ENCODE measurements at places on chromosomes 5 and 9.

- no peak for DNase-seq
Observed at GRCh38 chr9:83962165-83962564, 17.9 kb downstream of the HNRNPK start.

DNA sequence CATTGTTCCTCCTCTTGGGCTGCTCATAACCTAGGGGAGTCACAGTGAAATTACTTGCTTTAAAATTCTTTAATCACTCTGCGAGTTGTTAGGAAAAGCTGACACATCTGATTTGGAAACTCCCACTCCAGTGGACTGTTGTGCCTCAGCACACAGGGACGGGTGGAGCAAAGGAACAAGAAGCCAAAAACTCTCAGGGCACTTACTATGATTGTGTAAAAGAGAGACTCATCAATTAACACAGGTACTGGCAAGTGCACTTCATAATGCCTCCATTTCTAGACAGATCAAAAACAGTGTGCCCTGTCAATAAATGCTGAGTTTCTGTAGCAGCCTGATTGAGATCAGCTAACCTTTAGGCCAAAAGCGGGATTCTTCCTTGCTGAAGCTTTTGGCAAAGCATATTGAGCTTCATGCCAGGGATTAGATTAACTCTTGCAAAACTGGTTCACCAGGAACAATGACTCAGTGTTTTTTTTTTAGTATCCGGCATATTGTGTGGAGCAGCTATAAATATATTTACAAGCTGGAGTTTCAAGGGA is 55.9 kb downstream of the TMC1 start:
- no peak for DNase-seq

DNA sequence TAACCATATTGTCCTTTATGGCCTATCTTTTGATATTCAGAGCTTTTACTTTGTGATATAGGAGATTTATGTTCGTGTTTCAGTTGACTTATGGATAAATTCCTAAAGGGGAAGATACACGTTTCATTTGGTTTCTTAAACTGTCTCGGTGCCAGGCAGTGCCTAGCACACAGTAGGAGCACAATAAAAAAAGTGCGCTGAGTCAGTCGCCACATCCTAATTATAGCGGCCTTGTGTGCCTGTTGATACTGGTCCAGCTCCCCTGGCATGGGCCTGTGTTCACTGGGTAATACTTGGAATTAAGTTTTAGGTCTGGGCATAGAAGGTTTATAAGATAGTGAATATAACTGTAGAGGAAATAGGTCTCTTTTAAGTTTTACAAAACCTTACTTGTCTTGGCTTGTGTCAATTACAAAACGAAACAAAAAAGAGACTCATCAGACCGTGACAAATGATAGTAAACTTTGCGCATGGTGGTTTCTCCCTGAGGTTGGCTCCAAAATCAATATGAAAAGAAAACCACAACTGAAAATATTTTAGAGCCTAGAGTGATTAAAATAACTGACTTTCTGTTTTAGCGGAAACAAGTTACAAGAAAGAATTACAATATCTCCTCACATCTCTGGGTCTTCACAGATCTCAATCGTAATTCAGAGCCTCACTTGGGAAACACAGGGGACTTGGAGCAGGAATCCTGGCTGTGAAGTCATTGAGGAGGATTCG is 84.8 kb downstream of the MVB12B start:
- no peak for DNase-seq

DNA sequence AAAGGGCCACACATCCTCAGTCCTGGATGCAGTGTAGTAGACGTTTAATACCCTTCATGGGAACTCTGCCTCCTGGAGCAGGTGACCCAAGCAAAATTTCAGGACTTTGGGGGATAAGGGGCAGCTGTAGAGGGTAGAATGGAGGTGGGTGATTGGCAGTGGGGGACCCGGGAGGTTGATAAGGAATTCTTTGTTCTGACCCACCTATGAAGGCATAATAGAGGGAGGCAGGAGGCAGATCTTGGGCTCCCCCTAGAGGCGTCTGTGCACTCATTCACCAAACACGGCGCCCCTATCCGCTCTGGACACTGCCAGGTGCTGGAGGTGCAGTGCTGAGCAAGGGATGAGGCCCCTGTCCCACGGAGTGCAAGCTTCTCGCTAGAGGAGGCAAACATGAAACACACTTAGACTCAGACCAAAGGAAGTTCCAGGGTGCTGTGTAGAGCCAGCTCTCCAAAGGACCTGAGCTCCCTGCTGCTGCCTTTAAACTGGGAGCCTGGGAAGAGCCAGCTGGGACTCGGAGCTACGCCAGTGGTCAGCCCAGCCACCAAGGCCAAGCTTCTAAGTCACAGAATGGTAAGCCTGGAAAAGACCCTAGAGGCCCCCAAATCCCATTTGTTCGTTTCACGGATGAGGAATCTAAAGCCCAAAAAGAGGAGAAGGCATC is 7.7 kb downstream of the IL17B start:
- DNase-seq, result peak; percentile 87

DNA sequence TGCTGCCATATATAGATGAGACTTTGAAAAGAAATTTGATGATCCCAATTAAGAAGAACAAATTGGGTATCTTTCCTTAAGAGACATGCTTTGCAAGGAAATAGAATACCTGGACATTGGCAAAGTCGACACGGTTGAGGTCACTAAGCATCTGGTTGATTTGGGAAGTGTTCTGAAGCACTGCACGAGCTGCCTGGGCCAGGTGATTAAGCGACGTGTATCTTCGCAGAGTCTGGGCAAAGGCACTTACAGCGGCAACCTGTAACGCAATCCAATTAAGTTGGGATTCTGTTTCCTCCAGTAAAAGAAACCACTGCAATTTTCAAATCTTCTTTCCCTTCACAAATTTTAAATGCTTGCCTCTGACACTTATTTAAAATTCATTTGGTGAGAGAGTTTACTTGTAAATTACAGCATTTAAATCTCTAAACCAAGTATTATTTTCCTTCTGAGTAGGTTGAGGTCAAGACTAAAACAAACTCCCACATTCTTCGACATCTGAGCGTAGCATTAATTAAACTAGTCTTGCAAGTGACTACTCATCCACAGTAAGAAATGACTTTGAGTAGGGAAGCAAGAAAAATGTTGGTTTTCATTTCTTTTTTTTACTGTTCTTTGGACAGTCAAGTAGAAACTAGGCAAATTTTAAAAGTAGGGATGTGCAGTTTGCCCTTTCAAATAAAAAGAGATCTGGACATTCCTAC is 262.8 kb downstream of the RFX3 start:
- no peak for DNase-seq

- DNase-seq, result no peak
Observed at GRCh38 chr9:126872516-126872915, 12.1 kb downstream of the ZBTB34 start.

- DNase-seq, result no peak
Observed at GRCh38 chr5:171794470-171794960, 8.9 kb downstream of the SMIM23 start.

DNA sequence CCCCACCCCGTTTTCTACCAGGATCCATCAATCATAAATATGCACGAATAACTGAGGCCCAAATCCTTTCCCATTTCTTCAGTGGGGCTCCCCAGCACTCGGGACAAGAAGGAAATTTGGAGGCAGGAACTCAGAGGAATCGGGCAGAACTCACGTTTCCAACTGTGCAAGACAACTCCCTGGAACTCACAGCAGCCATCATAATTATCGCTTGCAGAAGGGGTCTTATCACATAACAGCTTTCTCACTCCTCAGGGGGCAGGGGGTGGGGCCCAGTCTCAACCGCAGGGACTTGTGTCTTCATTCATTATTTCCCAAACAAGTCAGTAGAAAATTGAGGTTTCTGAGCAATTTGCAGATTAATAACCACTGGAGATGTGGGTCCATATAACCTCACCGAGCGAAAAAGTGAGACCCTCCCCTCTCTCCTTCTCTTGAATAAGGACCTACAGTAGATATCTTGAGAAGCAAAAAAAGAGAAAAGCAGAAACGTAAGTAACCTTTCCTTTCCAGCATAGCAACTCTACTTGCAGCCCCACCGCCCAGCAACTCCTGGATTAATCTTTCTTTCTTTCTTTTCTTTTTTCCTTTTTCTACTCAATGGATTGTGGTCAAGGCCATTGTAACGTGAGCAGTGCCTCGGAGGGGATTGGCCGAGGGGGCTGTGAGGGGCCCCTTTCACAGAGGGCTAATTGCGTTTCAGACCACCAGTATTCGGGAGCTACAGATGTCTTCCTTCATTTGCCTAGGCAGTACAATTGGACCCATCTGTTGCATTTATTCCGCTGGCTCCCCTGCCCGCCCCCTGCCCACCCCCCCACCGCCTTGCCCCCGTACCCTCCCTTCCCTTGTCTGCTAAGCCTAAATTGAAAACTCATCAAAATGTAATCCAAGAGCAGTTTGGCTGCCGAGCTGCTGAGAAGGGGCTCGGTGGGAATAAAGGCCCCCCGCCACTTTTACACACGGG is 24.7 kb upstream of the TIFAB start:
- no peak for DNase-seq

GRCh38 chr5:143215690-143216089 is 187.8 kb downstream of the NR3C1 start:
- DNase-seq, result peak; percentile 65

DNA sequence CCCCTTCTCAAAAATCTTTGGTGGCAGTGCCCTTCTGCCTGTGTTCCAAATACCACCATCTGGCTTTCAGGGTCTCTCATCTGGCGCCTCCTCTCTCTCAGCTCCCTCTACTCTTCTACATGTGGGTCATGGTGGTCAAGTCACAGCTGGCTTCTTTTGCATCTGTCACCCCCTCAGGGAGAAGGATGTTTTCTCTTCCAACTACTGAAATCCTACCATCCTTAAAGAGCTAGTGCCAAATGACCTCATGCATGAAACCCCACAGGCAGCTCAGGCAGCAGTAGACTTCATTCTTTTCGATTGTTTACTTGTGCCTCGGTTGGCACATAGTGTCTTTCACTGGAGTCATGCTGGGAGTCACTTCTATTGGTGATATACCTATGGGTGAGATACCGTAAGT is 219.2 kb downstream of the DCP2 start:
- no peak for DNase-seq

DNA sequence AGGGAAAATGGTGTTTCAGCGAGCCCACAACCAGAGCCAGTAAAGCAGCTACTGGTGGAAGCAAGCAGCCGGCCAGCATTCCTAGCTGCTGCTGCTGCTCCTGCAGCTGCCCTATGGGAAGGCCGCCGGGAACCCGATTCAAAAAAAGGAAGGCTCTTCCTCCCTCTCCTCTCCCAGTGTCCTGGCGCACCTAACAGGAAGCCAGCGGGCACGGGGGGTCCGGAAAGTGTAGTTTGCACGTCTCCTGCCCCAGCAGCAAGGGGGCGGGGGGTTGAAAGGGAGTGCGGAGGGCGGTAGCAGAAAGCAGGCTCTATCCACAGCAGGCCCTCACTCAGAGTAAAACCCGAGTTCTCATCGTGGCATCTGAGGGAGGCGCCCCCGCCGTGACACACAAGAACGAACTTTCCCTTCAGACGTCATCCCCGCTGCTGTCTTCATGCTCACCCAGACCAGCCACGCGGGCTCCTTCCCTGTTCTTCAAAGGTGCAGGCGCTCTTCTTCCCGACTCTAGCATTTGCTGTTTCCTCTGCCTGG is 16.5 kb downstream of the GRXCR2 start:
- no peak for DNase-seq

DNA sequence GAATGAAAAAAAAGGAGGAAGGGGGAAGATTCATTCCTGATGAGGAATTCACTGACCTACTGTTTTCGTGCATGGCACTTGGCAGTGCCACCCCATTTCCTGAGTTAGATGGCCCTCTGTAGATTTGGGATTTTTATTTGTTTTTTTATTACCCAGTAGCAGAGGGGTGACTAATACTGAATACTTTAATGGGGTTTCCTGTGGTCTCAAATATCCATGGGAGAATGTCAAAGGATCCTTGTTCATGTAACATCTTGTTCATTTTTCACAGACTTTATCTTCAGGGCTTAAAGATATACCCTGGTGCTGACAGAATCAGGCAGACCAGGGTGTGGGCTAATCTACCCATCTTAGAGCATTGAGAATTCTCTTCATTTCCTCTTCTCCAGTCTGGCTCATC is 93.0 kb downstream of the MAMDC2 start:
- DNase-seq, result no peak

DNA sequence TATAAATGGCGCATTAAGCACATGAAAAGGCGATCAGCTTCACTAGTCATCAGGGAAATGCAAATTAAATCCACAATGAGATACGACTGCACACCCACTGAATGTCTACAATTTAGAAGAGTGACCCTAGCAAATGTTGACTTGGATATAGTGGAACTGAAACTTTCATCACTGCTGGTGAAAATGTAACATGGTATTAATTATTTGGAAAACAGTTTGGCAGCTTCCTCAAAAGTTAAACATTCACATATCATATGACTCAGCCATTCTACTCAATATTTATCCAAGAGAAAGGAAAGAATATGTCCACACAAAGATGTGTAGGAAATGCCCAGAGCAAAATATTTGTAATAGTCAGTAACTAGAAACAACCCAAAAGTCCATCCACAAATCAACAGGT is 146.5 kb downstream of the LPAR1 start:
- DNase-seq, result no peak

DNA sequence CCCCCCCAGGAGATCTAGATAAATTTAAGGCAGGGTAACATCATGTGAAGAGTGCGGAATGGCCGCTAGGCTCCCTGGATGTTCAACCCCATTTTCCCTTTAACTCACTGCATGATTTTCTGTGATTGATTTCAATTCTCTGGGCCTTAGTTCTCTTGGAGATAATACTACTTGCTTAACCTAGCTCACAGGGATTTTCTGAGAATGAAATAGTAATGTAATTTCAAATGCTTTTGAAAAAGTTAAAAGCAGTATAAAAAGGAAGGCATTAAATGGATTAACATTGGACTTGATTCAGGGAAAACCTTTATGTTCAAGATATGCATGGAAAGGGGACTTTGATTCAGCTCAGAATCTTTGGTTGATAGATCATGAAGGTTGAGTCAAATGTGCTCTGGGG is 90.9 kb downstream of the KIF4B start:
- DNase-seq, result no peak

- DNase-seq, result no peak
Observed at GRCh38 chr5:44278469-44278868, 110.8 kb downstream of the FGF10 start.

DNA sequence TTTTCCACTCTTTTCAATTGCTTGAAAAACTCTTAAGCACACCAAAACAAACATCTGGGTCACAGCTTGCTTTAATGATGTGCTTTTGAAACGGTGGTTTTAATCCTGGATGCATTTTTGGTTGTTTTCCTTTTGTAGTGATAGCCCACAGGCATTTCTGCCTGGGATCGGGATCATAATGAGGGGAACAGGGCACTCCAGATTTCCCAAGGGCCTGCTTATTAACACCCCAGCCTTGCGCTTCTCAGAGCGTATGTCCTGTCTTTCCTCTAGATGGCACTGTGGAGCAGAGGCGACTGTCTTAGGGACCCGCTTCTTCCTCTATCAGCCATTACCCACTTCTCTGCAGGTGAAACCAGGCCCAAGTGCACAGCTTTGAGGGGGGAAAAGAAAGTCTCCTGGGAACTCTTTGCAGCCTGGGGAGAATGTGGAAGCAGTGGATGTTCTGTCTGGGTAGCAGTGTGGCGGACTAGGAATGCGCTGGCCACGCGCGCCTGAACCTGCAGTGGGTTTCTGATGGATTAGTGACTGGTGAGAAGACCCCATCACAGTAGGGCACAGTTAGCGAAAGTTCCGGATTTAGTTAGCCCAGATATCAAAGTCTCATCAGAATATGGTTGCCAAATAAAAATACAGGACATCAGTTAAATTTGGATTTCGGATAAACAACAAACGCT is 190.1 kb downstream of the GNA14 start:
- peak; percentile 90 for DNase-seq

Data from Karpas-422 (cell line).